ENCODE measurements at places on chromosomes 6 and 20.

DNA sequence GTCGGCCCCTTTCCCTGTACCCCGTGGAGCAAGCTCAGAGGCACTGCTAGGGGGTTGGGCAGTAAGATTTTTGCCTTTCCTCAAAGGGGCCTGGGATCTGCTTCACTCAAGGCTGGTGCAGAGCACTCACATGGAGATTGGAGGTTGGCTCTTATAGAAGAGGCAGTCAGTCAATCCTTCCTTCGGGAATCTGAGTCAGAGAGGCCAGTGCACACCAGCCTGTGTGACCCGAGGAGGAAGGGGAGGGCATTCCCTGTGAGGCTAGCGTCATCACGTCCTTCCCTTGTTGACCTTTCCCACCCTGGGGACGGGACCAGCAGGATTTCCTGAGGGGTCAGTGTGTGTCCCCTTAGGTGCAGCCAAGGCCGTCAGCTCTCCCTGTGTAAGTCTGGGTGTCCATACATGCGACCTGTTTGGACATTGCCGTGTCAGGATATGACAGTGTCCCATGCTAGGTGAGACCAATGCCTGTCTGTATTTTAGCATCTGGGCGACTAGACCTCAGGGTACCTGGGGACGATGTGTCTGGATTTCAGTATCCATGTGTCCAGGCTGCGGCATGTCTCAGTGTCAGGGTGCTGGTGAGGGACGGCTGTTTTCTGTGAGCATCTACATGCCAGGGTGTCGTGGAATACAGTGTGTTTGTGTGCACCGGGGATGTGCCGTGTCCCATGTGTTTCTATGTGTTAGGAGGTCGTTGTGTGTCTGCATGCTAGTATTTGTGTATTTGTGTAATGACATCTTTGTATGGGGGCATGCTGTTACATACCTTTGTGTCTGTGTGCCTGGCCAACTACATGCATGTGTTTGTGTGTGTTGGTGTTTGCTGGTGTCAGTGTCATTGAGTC lies 2.8 kb upstream of the ZNF512B start:
- no peak for DNase-seq

GRCh38 chr6:26382121-26382520 lies 787 bp upstream of the BTN2A2 start:
- no peak for DNase-seq

DNA sequence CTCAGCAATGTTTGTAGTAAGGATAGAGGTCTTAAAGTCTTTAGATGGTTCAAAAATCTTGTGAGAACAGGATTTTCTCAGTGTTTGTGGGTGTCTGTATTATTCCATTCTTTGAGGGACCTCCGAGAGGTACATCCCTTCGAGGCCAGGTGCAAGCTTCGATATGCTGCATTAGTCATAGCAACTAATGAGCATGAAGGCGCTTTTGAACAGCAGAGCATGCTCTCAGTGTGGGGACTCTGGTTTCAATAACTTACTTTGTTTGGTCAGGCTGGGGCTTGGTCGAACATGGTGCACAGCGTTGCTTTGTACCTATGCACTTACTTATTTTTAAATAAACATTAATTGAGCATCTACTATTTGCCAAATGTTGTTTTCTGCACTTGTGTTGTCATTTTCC lies 297.9 kb downstream of the CLIC5 start:
- no peak for DNase-seq

DNA sequence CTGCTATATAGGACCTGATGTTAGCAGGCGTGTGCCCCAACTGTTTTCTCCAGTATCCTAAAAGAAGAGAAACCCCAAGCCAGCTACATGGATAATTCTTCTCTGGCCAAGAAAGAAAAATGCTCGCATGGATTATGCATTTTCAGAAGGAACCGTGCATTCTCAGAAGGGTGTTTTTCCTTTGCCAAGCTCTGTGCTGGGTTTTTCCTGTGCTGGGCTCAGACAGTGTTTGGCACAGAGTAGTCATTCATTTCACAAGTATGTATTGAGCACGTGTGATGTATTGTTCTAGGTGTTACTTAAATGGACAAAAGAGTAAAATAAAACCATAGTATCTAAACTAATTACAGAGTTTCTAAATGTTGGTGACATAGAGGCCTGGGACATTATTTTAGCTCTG lies 62.7 kb upstream of the ZNF133 start:
- no peak for DNase-seq

DNA sequence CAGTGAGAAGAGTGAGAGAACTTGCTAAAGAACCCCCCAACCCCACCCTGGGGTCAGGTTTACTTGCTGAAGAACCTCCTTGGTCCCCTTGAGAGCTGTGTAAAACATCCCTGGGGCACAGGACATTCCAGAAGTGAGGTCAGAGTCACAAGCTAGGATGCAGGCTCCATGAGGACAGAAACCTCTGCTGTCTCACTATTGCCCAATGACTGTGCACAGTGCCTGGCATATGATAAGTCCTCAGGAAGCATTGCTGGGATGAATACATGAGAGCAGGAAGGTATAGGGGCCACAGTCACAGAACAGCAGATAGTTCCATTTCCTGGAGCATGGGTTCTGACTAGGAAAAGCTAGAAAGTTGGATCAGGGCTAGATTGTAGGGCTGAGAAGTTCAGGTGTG lies 18.4 kb downstream of the NT5E start:
- DNase-seq, result no peak

GRCh38 chr6:154536999-154537398 lies 26.5 kb upstream of the CNKSR3 start:
- no peak for DNase-seq

GRCh38 chr6:88449770-88450169 lies 283.6 kb upstream of the CNR1 start:
- DNase-seq, result no peak

GRCh38 chr6:27206806-27207205 lies 40.7 kb upstream of the PRSS16 start:
- DNase-seq, result no peak

GRCh38 chr6:25112322-25112773 lies 166.8 kb upstream of the CARMIL1 start:
- no peak for DNase-seq

DNA sequence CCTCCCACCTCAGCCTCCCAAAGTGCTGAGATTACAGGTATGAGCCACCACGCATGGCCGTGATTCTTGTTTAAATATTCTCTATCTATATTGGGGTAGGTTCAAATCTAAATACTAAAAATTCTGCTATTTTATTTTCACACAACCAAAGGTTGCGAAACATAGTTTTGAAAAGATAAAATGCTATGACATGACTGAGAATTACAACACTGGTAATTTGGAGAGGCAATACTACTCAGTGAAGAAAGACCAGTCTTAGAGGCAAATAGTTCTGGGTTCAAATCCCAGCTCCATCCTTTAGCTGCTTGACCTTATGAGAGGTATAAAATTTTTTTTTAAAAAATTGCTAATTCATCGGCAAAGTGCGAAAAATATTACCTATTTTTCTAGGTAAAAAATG lies 137.0 kb upstream of the PREP start:
- no peak for DNase-seq

DNA sequence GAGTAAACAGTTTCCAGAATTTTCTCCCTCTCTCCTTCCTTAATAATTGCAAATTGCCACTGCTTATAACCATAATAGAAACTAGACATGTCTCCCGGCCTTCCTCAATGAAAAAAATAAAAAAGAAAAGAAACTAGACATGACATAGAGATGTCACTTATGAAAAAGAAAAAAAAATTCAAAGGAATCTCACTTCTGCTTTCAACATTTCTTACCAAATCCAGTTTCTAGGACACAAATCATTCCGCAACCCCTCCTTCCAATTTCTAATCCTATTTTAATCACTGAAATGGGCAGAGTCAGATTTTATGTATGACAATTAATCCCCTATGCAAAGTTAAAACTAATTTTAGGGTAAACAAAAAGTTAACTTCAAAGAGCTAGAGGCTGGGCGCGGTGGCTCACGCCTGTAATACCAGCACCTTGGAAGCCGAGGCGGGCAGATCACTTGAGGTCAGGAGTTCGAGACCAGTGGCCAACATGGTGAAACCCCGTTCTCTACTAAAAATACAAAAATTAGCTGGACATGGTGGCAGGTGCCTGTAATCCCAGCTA lies 40.1 kb upstream of the EEF1A1 start:
- no peak for DNase-seq

DNA sequence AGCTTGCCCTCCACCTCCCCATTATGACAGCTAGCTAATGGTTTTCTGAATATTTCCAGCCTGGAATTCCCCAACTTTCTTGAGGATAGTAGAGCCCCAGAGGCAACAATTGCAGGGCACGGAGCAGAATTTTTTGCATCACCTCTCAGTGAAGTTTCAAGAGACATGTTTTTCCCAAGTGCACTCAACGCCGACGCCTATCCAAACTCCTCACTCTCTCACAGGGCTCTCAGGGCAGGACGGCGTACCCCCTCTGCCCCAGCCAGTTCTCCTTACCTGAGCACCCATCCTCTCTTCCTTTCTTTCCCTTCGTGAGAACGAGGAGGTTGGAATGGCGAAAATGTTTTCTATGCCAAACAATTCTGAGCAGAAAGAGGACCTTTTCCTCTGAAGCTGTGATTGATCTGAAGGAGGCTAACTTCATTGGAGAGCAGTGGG lies 83.1 kb upstream of the FOXQ1 start:
- no peak for DNase-seq

GRCh38 chr6:170098428-170099170 lies 192.3 kb downstream of the DLL1 start:
- no peak for DNase-seq

DNA sequence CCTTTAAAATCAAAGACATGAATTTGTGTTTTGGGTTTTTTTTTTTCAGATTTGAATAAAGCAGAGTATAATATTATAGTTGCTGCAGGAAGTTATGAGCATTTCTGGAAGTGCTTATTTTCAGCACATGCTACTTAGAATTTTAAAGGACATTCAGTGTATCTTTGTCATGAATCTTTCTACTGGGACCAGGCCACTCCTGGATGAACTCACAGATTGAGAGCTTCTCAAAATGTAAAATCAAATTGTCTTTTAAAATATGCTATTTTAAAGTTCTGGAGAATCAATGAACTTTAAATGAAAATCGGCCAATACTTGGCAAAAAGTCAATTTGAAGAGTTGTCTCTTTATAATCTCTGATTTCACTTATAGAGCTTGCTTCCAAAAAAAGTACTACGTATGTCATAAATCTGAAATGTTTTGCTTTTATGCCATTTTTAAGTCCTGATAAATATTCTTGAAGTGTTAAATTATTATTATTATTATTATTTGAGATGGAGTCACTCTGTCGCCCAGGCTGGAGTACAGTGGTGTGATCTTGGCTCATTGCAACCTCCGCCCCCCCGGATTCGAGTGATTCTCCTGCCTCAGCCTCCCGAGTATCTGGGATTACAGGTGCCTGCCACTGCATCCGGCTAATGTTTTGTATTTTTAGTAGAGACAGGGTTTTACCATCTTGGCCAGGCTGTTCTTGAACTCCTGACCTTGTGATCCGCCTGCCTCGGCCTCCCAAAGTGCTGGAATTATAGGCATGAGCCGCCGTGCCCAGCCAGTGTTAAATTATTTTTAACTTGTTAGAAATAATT lies 175.7 kb upstream of the AKAP12 start:
- DNase-seq, result no peak

GRCh38 chr20:10961651-10962288 lies 288.0 kb upstream of the JAG1 start:
- DNase-seq, result no peak

DNA sequence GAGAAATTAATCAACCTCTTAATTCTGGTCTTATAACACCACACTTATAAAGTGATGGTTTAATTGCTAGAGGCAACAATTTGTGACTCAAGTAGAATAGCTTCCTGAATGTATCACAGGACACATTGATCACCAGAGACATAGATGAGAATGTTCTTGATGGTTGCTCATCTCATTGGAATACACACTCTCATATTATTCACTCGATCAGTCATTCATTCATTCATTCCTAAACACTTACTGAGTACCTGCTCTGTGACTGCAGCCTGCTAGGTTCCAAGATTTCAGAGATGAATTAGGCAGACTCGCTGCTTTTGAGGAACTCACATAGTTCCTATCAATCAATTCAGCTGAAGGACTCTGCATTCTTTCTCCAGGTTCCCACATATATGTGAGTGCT lies 365.1 kb upstream of the SOX4 start:
- no peak for DNase-seq

DNA sequence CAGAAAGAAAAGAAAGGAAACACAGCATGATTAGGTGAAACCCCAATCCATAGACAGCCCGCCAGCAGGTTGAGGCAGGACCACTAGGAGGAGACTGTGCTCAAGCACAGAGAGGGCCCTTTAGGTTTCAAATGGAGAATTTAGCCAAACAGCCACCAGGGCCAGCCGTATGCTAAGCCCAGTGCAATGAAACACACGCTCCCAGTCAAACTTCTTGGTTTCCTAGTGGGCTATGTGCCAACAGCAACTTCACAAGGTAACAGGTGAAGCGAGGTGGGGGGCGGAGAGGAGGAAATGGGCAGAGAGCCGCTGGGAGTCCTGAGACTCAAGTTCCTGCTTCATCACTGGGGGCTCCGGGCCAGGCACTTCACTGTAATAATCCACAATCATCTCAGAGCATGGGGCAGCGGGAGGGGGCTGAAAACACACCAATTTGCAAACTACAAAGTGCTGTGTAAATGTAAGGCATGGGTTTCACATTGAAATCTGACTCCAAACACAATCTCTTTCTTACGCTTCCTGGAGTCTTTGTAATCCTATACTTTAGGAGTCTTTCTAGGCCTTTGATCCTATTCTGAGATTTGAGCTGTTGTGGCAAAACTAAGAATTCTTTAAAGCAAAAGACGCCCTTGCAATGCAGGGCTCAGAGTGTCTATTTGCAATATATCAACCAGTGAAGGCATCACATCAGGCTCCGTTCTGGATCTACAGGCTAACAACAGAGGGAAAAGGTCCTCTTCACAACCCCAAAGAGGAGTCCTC lies 117.3 kb downstream of the OPRM1 start:
- DNase-seq, result peak; percentile 51

DNA sequence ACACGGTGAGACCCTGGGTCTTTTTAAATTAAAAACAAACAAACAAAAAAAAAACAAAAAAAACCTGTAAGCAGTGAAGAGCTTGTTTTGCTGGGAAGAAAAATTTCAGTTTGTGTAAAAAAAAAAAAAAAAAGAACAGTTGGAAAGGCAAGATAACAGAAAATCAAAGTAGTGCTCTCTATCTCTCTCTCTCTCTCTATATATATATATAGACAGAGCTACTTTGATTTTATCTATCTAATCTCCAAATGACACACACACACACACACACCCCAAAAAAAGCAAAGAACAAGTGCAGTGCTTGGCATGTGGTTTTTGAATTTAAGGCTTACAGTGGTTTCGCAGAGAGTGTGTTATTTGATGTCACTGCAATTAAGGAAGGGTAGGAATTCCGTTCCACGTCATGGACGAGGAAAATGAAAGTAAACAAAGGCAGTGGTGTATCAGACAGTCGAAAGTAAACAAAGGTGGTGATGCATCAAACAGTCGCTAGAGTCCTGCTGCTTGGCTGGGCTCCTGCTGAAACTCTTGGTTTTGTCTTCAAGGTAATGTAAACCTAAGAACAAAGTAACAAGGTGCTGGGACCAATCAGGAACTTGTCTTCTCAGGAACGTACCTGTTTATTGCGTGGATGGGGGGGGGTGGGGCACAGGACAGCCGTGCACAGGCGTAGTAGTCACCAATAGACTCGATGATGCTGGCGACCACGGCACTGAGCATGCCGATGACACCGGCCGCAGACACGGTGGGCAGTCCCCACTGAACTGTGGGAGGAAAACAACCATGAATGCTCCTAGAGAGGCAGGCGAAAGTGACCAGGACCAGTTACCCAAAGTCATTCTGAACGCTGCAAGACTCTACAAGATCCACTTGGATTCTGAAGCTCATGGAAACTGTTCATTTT lies 131.8 kb downstream of the SLC23A2 start:
- DNase-seq, result no peak

All from NCI-H146 (cell line).